Activated T-helper 1 cell treated with anti-CD3 and anti-CD28 coated beads, Interleukin-12 subunit alpha, Interleukin-12 subunit beta, Interleukin-2, Interleukin-4 antibody, amounts not matched to agents 30 ng/mL and 10 ng/mL and 1 ng/mL, durations not matched to agents 14 hours and 24 hours and 36 hours (primary cell): ENCODE measurements at places on chromosomes 7 and 10.

DNA sequence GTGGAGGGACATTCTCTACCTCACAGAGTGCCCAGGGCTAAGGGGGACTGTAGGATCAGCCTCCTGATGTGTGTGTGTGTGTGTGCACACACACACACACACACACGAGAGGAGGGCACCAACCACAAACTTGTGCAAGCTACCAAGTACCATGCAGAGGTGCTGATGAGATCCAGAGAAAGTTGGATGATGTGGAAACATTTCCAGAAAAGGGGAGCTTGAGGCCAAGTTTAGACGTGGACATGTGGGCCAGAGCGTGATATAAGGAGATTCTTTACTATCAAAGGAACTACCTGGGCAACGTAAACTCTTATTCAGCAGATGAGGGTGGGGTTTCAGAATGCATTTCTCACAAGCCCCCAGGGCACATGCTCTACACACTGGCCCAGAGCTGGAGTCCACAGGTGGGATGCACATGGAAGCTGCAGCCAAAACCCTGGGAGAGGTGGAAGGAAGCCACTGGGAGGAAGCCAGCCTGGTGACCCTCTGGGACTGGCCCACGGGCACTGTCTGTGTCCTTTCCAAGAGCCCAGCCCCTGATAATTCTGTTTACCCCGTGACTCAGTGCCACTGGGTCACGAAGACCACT lies 53.5 kb downstream of the DLG5 start:
- no peaks in the 10 kb centered on the region for H3K36me3 ChIP-seq
- DNase-seq: no peak
- H3K4me1 ChIP-seq: peaks cover 13% of the 10 kb centered on the region

- no peak overlapping the region for H3K4me3 ChIP-seq
- H3K4me1 ChIP-seq: no peaks in the 10 kb centered on the region
- H3K36me3 ChIP-seq: no peaks in the 10 kb centered on the region
- H3K27ac ChIP-seq: no peak overlapping the region
- DNase-seq: no peak
- H3K27me3 ChIP-seq: peaks cover 2% of the 10 kb centered on the region
Measured at GRCh38 chr10:8544057-8544380, 489.5 kb downstream of the GATA3 start.

GRCh38 chr7:151694828-151695580 lies 175.3 kb upstream of the RHEB start:
- DNase-seq: no peak
- H3K36me3 ChIP-seq: no peaks in the 10 kb centered on the region
- H3K4me3 ChIP-seq: no peak overlapping the region

DNA sequence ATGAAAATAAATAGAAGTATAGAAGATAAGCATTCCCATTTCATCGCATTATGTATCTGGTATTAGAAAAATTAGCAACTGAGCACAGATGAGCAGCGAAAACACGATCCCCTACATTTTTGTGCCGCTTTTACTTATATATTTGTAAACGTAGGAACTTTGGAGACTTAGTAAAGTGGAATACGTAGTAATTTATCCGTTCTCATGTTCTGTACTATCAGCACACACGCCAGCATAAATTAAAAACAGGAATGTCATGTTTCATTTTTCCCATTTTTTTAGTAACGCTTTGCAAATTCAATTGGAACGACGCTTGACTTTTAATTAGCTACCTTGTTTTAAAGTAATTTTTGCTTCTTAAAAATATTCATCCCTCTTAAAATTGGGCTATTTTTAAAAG lies 2.4 kb downstream of the ZNRF2 start:
- H3K36me3 ChIP-seq: peaks cover 14% of the 10 kb centered on the region
- H3K27ac ChIP-seq: no peak overlapping the region
- peak overlapping the region; percentile 98 for H3K4me3 ChIP-seq
- no peaks in the 10 kb centered on the region for H3K27me3 ChIP-seq
- H3K4me1 ChIP-seq: peaks cover 50% of the 10 kb centered on the region

DNA sequence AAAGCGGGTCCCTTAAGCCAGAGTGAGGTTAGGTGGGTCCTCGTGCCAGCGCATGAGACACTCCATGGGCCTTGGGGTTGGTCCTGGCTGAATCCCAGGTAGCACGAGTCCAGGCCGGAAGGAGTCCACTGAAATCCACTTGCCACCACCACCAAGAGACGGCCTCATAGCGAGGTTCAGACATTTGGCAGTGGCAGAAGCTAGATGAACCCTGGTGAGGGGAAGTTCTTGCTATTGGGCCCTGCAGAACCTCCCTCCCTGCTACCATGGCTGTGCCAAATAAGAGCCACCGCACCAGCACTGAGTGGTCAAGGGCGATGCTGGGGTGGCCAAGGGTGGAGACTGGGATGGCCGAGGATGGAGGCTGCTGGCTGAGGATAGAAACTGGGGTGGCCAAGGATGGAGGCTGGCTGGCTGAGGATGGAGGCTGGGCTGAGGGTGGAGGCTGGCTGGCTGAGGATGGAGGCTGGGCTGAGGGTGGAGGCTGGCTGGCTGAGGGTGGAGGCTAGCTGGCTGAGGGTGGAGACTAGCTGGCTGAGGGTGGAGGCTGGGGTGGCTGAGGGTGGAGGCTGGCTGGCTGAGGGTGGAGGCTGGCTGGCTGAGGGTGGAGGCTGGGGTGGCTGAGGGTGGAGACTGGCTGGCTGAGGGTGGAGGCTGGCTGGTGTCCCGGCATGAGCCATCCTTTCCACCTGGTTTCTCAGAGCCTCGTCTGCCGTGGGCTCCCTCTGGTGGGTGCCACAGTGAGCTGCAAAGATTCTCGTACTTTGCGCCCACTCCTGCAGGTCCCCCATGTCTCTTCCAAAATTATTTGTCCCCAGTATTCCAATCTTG lies 88.2 kb downstream of the ELFN1 start:
- peaks cover 3% of the 10 kb centered on the region for H3K27me3 ChIP-seq
- DNase-seq: no peak
- no peaks in the 10 kb centered on the region for H3K4me1 ChIP-seq
- H3K4me3 ChIP-seq: no peak overlapping the region
- H3K36me3 ChIP-seq: no peaks in the 10 kb centered on the region

- no peak overlapping the region for H3K4me3 ChIP-seq
- H3K4me1 ChIP-seq: peaks cover 6% of the 10 kb centered on the region
- H3K27me3 ChIP-seq: peaks cover 2% of the 10 kb centered on the region
- no peak overlapping the region for H3K27ac ChIP-seq
Measured at GRCh38 chr10:46090258-46090812, 44.3 kb upstream of the MSMB start.

- no peak overlapping the region for H3K4me3 ChIP-seq
- no peak overlapping the region for H3K27ac ChIP-seq
- H3K36me3 ChIP-seq: no peaks in the 10 kb centered on the region
- no peaks in the 10 kb centered on the region for H3K4me1 ChIP-seq
- H3K27me3 ChIP-seq: peaks cover 7% of the 10 kb centered on the region
Measured at GRCh38 chr10:44035474-44036197, 349.3 kb downstream of the CXCL12 start.

GRCh38 chr7:44102846-44103565 lies 1.1 kb upstream of the AEBP1 start:
- DNase-seq: no peak
- H3K4me3 ChIP-seq: peak overlapping the region; percentile 74
- H3K36me3 ChIP-seq: no peaks in the 10 kb centered on the region

GRCh38 chr10:131933016-131933695 lies 32.3 kb downstream of the PPP2R2D start:
- H3K27me3 ChIP-seq: no peaks in the 10 kb centered on the region
- no peak for DNase-seq
- peaks cover 14% of the 10 kb centered on the region for H3K36me3 ChIP-seq
- H3K4me1 ChIP-seq: peaks cover 34% of the 10 kb centered on the region
- no peak overlapping the region for H3K27ac ChIP-seq
